Effector CD8-positive, alpha-beta T cell (primary cell): ENCODE measurements at places on chromosomes 2 and 18.

DNA sequence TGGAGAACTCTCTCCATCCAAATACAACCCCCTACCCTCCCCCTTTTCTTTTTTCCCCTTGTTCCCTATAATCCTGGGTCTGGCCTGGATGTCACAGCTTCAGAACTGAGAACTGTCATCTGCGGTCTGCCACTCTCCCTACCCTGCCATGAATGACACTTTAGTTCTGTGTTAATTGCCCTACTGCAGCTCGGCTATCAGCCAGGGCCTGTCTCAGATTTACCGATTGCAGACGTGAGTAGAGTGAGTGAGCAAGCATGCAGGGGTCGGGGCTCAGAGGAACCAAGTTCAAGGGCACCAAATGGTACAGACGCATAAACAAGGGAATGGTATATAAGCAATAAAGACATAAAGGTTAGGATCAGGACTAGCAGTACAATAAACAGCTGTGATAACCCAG, 967.8 kb downstream of the BCL11A start:
- DNase-seq: no peak

- no peak for DNase-seq
These were observed 1.3 kb downstream of the VWA3B start for GRCh38 chr2:98088261-98088660.

- DNase-seq: no peak
These were observed 79.7 kb downstream of the COBLL1 start for GRCh38 chr2:164761737-164762460.

- DNase-seq: no peak
These were observed 8.8 kb downstream of the VIL1 start for GRCh38 chr2:218427741-218428140.

DNA sequence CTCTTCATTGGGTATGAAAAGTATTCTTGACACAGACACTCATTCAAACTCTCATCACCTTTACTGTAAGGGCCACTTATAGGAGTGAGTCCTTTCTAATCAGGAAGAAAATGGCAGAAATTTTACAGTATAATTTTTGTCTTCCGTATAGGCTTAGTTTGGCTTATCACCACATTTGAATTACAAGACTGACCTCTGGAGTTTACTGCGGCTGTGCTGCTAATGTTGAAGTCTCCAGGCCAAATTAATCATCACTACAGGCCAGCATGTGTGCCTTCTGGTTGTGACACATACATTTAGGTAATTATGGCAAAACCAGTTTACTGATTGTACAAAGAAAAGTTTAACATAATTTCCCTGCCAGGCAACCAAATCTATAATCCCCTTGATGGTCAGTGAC, 753.6 kb upstream of the GCFC2 start:
- no peak for DNase-seq

- no peak for DNase-seq
These were observed 98.0 kb upstream of the NCK2 start for GRCh38 chr2:105646774-105647076.

- DNase-seq: no peak
These were observed 273.0 kb downstream of the PDE11A start for GRCh38 chr2:177799531-177799930.
